A673 (cell line): ENCODE measurements at places on chromosomes 1 and 21. TPM values are rescaled to one million over a fixed set of nuclear protein-coding genes. Genes with fewer than 3 reads are reported as not detected.

GRCh38 chr1:20356850-20357459, 66.3 kb downstream of the VWA5B1 start:
- DNase-seq = no peak

DNA sequence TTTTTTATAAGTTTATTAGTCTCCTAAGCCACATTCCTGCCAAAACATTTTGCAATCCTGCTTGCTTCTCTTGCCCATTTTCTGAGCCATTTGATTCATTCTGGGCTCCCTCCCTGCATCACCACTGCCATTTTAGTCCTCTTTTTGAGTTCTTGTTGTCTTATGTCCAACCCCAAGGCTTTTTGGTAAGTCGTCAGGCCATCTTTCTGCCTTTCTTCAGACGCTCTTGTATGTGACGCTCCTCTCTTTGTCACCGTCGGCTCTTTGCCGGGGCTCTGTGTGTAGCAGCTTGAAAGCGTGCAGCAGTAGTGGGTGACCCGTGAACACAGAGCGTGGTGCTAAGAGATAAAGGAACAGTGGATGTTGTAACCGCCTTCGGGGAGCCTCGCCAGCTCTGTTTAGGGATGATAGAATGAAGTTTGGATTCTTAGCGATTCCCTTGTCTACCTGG, 14.6 kb downstream of the HUNK start:
- DNase-seq = no peak

The PLA2G2D gene
- total RNA-seq = not detected in 2 replicates

The IL6R gene
- 1.6 and 1.9 TPM in 2 replicates for total RNA-seq

GRCh38 chr1:158059984-158060383, 66.5 kb downstream of the KIRREL1 start:
- no peak for DNase-seq

- DNase-seq = no peak
These were observed 83.3 kb downstream of the FBXO2 start for GRCh38 chr1:11570821-11571380.

- peak; percentile 47 for DNase-seq
These were observed 93.7 kb downstream of the CTH start for GRCh38 chr1:70504821-70505193.

GRCh38 chr1:209648931-209649776, 3.1 kb downstream of the LAMB3 start:
- peak; percentile 82 for DNase-seq
